Mesothelial cell of epicardium (in vitro differentiated cells): ENCODE measurements at places on chromosomes 5 and 9.
A peak's percentile ranks its signal among the peaks of the same experiment; 100 is the strongest.

DNA sequence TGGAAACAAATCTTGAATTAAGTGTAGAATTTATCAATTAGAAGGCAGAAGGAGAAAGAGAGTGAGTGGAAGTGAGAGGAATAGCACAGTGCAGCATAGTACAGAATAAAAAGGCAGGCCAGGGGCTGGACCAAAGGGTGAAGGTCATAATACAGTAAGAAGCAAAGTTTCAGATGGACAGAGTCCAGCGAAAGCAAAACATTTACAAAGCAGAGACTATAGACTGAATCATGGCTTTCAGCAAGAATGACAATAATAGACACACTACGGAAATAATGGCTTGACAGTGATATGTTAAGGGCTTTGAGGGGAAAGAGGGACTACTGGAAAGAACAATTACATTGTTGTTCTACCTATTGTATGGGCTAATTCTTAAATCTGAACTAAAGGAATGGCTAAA is 249.0 kb upstream of the CHD1 start:
- no peaks in the 10 kb centered on the region for H3K4me1 ChIP-seq
- DNase-seq, result no peak
- H3K27me3 ChIP-seq, result peaks cover 6% of the 10 kb centered on the region
- no peak overlapping the region for H3K4me3 ChIP-seq
- H3K36me3 ChIP-seq, result no peaks in the 10 kb centered on the region

DNA sequence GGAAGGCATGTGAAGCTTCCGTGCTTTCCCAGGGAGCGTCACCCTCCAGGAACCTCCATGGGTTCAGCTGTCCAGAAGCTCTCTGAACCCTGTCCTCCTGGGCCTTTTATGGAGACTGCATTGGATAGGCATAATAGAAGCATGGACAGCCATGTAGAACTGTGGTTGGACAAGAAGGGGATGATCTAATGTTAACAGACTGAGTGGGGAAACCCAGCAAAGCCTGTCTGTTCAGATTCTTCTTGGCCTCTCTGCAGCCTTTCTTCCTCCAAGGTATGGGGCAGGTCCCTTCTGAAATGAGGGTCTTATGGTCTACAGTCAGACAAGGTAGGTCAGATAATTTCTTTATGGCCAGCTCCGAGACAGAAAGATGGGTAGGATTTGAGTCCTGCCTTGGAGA is 59.1 kb upstream of the CTNNA1 start:
- no peaks in the 10 kb centered on the region for H3K27me3 ChIP-seq
- no peaks in the 10 kb centered on the region for H3K36me3 ChIP-seq
- peaks cover 19% of the 10 kb centered on the region for H3K4me1 ChIP-seq
- H3K4me3 ChIP-seq, result no peak overlapping the region
- peak overlapping the region; percentile 92 for H3K27ac ChIP-seq

DNA sequence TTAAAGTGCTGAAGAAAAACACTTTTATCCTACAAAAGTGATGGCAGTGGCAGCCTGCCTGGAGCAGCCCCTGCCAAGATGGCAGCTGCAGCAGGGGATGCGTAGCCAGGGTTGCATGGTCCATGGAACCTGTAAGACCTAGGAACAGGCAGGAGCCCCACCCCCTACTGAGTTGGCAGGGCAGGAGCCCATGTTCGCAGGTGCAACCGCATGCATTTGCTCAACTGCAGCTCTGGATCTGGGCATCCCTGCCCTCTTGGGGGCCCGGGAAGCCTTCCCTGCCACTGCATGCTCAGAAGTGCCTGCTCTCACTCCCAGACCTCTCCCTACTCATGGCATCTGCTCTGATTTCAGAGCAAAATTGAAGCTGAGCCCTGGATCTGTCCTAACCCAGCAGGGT is 779.6 kb downstream of the CDH18 start:
- H3K36me3 ChIP-seq, result no peaks in the 10 kb centered on the region
- no peaks in the 10 kb centered on the region for H3K4me1 ChIP-seq
- H3K27me3 ChIP-seq, result no peaks in the 10 kb centered on the region
- H3K27ac ChIP-seq, result no peak overlapping the region
- no peak for DNase-seq

GRCh38 chr5:36605241-36605640 is 1.2 kb upstream of the SLC1A3 start:
- H3K4me3 ChIP-seq, result peak overlapping the region; percentile 40
- H3K27ac ChIP-seq, result no peak overlapping the region
- H3K4me1 ChIP-seq, result peaks cover 47% of the 10 kb centered on the region
- H3K36me3 ChIP-seq, result peaks cover 4% of the 10 kb centered on the region

DNA sequence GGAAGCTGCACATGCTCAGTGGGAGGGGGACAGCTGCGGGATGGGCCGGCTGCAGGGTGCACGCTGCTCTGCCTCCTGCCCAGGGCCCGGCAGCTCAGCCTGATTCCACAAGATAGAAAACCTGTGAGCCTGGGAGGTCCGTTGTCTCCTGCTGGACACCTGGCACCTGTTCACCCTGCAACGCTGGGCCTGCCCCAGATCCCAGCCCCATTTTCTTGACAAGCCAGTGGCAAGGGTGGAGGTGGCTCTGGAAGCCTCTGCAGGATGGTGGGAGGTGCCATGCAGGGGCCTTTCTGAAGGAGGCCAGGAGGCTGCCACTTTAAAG is 68.1 kb upstream of the RNF130 start:
- peaks cover 27% of the 10 kb centered on the region for H3K27me3 ChIP-seq
- DNase-seq, result peak; percentile 34
- H3K4me1 ChIP-seq, result no peaks in the 10 kb centered on the region
- H3K27ac ChIP-seq, result no peak overlapping the region
- H3K4me3 ChIP-seq, result no peak overlapping the region

- peaks cover 2% of the 10 kb centered on the region for H3K27me3 ChIP-seq
- H3K4me1 ChIP-seq, result no peaks in the 10 kb centered on the region
- H3K4me3 ChIP-seq, result no peak overlapping the region
Measured at GRCh38 chr5:100516285-100516684, 18.9 kb upstream of the FAM174A start.

DNA sequence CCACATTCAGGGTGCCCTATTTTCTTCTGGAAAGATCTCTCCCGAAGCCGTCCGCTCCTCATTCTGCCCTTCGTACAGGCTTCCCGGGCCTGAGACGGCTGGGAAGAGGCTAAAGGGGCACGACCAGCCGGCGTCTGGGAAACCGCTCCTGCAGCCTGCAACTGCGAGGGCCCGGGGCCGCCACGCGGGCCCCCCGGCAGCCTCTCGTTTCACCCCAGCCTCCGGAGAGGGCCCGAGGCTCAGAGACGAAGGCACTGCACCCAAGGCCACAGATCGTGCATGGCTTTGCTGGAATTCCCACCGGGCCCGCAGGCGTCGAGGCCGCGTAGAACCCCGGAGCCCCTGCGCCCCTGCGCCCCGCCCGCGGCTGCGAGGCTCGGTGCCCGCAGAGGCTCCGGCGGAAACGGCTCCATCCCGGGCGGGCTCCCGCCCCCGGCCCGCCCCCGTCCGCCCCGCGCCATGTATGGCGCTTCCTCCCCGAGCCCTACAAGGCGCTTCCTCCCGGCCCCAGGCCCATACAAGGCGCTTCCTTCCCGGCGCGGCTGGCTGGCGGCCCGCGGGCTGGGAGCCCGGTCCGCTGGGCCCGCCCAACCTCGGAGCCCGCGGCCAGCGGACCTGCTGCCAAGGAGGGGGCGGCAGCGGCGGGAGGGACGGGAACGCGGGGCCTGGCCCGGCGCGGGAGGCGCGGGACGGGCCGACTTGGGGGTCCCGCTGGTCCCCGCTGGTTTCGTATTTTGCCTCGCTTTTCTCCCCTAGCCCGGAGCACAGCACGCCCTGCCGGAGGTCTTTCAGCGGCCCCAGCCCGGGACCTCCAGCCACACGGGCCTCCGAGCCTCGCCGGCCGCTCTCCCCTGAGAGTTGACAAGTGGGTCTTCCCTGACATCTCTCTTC is 26.6 kb downstream of the EGR1 start:
- DNase-seq, result peak; percentile 81
- H3K4me1 ChIP-seq, result peaks cover 36% of the 10 kb centered on the region
- peaks cover 13% of the 10 kb centered on the region for H3K27me3 ChIP-seq
- H3K27ac ChIP-seq, result peak overlapping the region; percentile 41
- peak overlapping the region; percentile 75 for H3K4me3 ChIP-seq
- H3K36me3 ChIP-seq, result no peaks in the 10 kb centered on the region

GRCh38 chr5:150560401-150561191 is 52.7 kb downstream of the NDST1 start:
- H3K4me3 ChIP-seq, result no peak overlapping the region
- H3K27me3 ChIP-seq, result no peaks in the 10 kb centered on the region
- H3K36me3 ChIP-seq, result peaks cover 13% of the 10 kb centered on the region
- H3K4me1 ChIP-seq, result peaks cover 7% of the 10 kb centered on the region
- peak; percentile 93 for DNase-seq

DNA sequence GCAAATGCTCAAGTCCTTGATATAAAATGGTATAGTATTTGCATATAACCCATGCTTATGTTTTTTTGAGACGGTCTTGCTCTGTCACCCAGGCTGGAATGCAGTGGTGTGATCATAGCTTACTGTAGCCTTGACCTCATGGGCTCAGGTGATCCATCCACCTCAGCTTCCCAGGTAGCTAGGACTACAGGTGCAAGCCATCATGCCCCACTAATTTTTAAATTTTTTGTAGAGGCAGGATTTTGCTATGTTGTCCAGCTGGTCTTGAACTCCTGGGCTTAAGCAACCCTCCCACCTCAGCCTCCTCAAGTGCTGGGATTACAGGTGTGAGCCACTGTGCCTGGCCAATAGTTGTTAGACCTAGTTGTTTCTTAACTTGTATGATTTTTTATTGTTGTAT is 17.3 kb downstream of the SLC36A3 start:
- no peak overlapping the region for H3K4me3 ChIP-seq
- no peaks in the 10 kb centered on the region for H3K36me3 ChIP-seq
- H3K27me3 ChIP-seq, result no peaks in the 10 kb centered on the region
- peaks cover 31% of the 10 kb centered on the region for H3K4me1 ChIP-seq
- DNase-seq, result no peak

DNA sequence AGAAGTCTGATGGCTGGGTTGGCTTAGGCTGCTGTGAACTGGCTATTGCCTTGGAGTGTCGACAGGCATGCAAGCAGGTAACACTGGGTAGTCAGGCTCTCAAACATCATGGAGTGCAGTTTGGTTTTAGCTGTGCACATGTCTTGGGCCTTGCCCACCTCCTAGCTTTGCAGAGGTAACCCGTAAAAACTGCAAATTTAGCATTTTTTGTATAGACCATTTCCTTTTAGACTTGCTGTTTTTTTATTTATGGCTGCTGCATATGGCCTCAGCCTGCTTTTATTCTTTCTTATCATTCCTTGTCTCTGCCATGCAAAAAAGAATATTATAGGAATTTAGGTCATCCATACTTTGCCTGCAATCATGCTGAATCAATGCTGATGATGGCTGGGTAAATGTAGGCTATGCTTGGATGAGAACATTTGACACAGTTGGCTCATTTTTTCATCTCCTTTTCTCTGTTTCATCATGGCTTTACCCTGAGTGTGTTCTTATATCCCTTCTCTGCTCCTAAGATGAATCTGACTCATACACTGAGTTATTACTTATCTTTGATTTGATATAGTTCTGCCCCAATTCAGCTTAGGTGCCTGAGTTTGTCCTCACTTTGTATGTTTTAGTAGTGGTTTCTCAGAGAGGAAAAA is 27.2 kb downstream of the RECK start:
- no peak for DNase-seq
- no peak overlapping the region for H3K4me3 ChIP-seq
- no peaks in the 10 kb centered on the region for H3K27me3 ChIP-seq
- H3K36me3 ChIP-seq, result peaks cover 18% of the 10 kb centered on the region
- peaks cover 8% of the 10 kb centered on the region for H3K4me1 ChIP-seq

GRCh38 chr5:83509540-83509939 is 38.0 kb downstream of the VCAN start:
- no peak overlapping the region for H3K4me3 ChIP-seq
- peaks cover 23% of the 10 kb centered on the region for H3K36me3 ChIP-seq
- H3K4me1 ChIP-seq, result peaks cover 26% of the 10 kb centered on the region
- peak; percentile 41 for DNase-seq
- H3K27me3 ChIP-seq, result no peaks in the 10 kb centered on the region

DNA sequence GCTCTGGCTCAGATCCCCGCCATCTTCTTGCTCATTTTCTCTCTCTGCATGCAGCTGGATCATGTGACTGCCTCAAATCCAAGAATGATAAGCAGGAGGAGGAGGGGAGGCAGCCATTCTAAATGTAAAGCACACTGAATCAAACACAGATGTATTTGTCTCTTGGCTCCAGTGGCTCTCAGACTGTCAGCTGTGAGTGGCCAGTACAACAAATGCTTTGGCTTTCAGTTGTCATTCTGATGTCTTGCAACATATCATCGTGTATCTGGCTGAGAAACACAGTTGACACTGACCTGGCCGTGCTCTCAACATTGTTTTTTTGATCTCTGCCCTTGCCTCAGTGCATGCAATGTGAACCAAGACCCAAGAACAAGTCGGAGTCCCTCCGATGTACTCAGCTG is 233.1 kb downstream of the ADAMTSL1 start:
- H3K36me3 ChIP-seq, result peaks cover 11% of the 10 kb centered on the region
- no peak for DNase-seq
- H3K27ac ChIP-seq, result peak overlapping the region; percentile 13
- H3K27me3 ChIP-seq, result no peaks in the 10 kb centered on the region
- no peak overlapping the region for H3K4me3 ChIP-seq

DNA sequence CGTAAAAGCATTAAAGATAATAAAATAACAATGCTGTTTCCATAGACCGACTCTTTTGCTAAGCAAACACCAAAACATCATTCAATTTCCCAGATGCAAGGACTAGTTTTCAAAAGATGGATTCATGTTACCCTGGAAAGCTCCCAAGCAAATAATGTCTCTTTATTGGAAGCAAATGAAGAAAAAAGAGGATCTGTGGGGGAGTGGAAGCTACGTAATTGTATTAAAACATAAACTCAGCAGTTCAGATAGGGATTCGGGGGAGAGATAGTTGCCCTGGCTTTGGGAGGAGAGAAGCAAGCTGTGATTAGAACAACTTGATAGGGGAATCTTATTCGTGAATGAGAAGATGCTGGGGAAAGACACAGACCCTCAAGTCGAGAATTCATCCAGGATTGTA is 491.0 kb upstream of the CLINT1 start:
- H3K4me3 ChIP-seq, result no peak overlapping the region
- H3K27me3 ChIP-seq, result peaks cover 4% of the 10 kb centered on the region
- no peak for DNase-seq
- H3K36me3 ChIP-seq, result peaks cover 2% of the 10 kb centered on the region
- H3K4me1 ChIP-seq, result peaks cover 10% of the 10 kb centered on the region

GRCh38 chr9:130414081-130414731 is 30.6 kb upstream of the ASS1 start:
- DNase-seq, result no peak
- H3K27ac ChIP-seq, result no peak overlapping the region
- peaks cover 3% of the 10 kb centered on the region for H3K4me1 ChIP-seq
- H3K4me3 ChIP-seq, result no peak overlapping the region
- H3K27me3 ChIP-seq, result no peaks in the 10 kb centered on the region

GRCh38 chr9:124386201-124386600 is 29.0 kb downstream of the PSMB7 start:
- H3K27me3 ChIP-seq, result no peaks in the 10 kb centered on the region
- H3K4me3 ChIP-seq, result no peak overlapping the region
- no peak for DNase-seq
- H3K36me3 ChIP-seq, result peaks cover 14% of the 10 kb centered on the region
- H3K27ac ChIP-seq, result no peak overlapping the region

DNA sequence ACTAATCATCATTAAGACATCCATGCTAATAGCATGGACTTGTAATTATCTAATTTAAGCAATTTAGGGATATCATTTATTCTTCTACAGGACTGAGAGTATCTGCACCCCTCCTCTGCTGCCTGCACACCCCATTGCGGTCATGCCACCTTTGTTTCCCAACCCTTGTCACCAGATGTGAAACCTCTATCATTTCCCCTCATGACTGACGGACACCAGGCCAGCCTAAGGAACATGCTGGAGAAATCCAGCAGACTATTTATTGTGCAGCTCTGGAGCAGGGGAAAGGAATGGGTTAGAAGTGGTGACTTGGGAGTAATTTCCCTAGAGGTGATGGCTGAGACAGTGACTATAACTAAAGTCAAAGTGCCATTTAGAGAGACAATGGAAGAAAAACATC is 40.7 kb downstream of the UGCG start:
- H3K4me3 ChIP-seq, result no peak overlapping the region
- peaks cover 22% of the 10 kb centered on the region for H3K36me3 ChIP-seq
- H3K27ac ChIP-seq, result peak overlapping the region; percentile 14
- no peaks in the 10 kb centered on the region for H3K27me3 ChIP-seq
